ENCODE measurements at places on chromosomes 5 and 9.

DNA sequence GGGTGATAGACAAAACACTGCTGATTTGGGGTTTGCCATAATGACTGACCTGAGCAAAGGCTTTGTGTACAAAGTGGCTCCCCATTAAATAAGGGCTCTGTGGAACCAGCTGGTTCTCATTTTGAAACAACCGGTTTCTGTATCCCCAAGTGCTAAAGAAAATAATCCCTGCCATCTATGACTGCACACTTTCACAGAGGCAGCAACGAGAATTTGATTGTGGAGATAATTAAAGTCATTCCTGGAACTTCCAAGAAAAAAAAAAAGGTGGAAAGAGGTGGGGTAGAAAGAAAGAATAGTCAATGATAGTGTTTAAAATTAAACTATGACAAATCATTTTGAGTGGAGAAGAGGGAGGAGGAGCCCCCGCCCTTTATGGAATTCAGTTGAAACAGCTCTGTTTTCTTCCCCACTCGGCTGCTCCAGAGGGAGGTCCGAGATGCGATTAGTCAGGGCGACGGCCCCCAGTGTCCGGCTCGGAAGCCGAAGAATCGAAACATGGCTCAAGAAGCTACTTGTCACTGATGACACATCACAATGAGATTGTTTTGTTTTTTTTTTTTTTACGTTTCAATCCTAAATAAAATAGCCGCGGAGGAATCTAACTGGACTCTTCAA lies 38.4 kb downstream of the EBF1 start:
- peak; percentile 47 for DNase-seq

- no peak for DNase-seq
These were observed 8.3 kb upstream of the LCN1 start for GRCh38 chr9:135512904-135513303.

DNA sequence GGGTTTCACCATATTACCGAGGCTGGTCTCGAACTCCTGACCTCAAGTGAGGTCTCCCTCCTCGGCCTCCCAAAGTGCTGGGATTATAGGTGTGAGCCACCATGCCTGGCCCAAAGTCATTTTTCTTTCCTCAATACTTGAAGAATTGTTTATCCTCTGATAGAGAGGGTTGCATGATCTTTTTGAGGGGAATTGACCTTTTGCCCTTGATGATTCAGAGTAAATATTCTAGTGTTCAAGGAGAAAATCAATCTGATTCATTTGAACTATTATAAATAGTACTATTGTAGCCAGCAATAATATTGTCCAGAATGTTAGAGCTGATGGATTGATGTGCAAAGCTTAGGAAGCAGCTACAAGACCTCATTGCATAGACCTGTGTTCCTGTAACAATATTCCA lies 47.1 kb downstream of the UGCG start:
- no peak for DNase-seq

GRCh38 chr5:179309751-179310320 lies 35.4 kb downstream of the ADAMTS2 start:
- DNase-seq: no peak

DNA sequence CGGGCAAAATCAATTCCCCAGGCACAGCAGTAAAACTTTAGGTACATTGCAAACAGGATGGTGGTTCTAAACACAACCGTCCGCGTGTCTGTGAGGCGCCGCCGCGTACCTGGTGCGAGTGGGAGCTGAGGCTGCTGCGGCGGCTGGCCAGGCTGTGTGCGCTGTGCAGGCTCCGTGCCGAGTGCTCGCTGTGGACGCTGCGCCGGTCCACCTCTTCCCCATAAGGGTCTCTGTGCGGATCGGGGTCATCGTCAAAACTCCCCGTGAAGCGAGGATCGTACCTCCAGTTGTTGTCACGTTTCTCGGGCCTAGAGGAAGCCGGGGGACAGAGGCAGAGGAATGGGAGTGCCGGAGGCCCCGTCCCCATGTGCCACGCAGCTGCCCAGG lies 16.7 kb downstream of the SEC16A start:
- no peak for DNase-seq

DNA sequence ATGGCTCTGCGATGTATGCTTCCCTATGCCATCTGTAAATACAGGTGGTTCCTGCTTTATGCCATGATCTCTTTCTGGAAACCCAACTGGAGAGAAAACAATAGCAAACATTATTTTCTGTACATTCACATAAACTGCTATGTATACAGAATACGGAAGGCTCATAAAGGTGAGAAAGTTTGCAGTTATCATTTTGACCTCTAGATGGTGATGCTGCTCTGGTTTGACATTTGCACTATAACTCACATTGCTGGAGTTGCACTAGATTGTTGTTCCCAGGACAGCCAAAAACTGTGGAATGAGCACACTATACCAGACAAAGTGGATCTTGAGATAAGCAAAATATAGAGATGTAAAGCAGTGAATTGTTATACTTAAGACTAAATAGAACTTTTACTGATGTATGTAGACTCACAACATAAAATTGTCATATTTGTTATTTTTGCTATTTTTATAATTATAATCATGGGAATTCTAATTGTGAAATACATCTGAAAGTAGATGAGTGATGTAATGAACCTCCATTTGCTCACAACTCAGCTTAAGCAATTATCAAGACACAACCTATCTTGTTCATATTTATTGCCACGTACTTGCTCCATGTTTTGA lies 246.5 kb downstream of the PTPRD start:
- DNase-seq: peak; percentile 6

DNA sequence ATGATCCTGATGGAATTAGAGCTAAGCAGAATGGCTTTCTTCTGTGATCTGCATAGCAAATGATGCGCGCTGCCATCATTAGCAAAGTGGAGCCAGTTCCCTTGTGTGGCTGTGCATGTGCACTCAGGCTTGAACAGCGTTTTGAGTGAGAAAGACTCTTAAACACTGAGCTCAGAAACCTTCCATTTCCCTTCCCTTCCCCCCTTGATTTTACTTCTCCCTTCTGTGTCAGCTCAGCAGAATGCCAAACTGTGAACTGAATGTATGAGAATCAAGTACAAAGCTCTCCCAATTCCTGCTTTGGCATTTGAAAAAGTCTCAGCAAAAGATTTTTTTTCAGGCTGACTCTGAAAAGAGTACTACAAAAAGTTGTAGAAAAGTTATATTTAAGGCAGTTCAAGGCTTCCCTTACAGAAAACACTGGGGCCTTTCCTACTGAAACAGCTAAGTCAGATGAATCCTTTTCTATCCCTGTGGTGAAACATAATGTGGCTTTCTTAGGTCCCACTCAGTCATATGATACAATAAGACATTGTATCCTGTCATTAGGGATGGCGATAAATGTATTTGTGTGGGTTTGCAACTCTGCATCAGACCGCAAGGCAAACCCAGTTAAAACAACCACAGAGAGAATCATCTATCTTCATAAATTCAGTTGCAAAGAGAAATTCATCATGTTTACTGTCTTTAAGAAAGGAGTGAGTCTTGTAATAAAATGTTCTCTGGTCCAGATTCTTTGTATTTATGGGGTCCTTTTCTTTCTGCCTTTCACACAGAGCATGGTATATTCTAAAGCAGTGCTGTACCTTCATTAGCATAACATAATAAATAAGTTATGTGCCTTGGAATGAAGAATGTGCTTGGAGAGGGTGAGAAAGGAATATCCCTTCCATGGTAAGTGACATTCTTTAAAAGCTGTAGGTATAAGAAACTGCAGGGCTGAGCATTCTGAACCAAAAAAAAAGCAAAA lies 222.6 kb downstream of the CAAP1 start:
- DNase-seq: no peak

DNA sequence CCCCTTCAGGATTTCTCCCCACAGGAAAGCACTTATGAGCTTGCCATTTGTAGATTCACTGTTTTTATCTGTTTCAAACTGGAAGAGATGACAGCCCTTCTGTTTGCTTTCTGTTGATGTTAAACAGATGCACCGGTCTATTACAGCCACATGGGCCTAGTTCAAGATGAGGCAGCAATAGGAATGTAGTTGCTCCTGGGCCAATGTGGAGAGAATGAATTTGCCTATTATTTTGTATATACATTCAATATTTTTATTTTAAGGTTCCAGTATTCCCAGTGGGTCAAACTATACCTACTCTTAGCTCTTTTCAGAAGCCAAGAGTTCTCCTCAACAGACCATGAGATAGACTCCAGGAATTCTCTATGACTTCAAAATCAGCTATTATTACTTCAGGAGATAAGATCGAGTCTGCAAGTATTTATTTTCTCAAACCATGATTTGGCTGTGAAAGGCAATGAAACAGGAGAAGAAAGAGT lies 461.6 kb downstream of the RASEF start:
- no peak for DNase-seq

DNA sequence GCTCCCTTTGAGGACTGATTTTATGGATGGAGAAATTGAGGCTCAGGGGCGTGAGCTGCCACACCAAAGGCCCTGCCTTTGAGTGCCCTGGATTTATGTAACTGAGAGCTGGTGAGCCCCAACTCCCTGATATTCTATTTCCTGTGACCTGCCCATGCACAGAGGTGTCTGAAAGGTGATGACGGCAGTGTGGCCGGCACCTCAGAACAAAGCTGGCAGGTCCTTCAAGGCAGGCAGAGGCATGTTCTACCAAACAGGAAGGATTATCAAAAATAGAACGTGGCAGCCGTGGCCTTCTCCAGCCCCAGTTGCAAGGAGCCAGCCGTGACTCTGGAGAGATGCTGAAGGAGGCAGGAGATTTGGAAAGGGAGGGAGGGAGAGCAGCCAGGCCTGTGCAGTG lies 36.2 kb downstream of the INSYN2B start:
- DNase-seq: no peak

DNA sequence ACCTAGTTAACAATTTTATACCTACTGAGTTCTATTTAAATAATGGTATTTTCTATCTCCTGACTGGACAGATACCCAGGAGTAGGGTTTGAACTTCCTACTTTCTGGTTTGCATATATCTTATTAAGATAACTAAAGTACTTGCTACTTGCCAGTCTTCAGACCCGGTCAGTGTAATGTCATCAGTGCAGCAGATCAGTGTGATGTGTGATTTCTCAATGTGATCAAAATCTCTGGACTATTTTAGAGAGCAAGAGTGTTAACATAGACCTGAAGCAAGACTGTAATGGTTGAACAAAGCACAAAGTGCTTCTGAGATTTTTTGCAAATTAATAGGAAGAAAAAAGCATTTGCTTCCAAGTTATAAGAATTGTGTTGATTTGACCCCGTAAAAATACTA lies 6.8 kb downstream of the TMEM38B start:
- DNase-seq: no peak

DNA sequence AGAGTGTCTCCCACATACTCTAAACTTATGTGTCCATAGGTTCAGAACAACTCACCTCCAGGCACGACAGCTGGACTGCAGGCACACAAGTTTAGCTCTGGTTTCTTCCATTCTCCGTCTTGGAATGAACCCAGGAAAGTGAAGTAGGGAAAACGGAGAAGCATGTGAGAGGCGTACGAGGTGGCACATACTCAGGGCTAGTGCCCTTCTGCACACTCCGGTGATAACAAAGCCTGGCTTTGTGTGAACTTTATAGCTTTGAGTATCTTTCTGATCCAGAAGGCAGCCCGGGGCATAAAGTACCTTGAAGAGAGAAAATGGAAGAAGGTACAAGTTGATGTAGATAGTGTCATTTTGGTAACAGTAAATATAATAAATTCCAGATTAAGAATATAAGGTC lies 11.1 kb upstream of the HTR4 start:
- no peak for DNase-seq

GRCh38 chr5:167378894-167379723 lies 912.3 kb upstream of the WWC1 start:
- DNase-seq: no peak

GRCh38 chr9:97954550-97954989 lies 16.6 kb upstream of the HEMGN start:
- DNase-seq: no peak

- DNase-seq: no peak
These were observed 95.8 kb downstream of the DAPK1 start for GRCh38 chr9:87593359-87593980.

- DNase-seq: no peak
These were observed 2.3 kb downstream of the SMIM3 start for GRCh38 chr5:150780816-150781221.

GRCh38 chr5:55231029-55231918 lies 2.1 kb downstream of the CCNO start:
- no peak for DNase-seq

GRCh38 chr5:174645677-174646076 lies 78.7 kb upstream of the MSX2 start:
- DNase-seq: no peak

GRCh38 chr5:60503771-60504170 lies 196.2 kb downstream of the DEPDC1B start:
- no peak for DNase-seq

DNA sequence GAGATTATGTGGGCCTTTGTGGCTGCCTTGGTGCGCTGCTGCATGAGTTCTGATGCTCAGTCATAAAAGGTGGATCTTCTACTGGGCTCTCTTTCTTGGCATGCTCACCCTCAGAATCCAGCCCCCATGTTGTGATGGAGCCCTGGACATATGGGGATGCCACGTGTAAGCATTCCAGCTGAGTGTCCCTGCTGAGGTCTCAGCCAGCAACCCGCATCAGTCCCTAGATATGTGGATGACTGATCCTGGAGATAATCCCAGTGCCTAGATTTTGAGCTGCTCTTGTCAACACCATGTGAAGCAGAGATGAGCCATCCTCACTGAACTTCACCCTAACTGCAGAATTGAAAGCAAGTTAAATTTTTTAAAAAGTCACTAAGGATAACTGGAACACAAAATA lies 390.1 kb downstream of the DMRT2 start:
- no peak for DNase-seq

- no peak for DNase-seq
These were observed 48.7 kb upstream of the CEMIP2 start for GRCh38 chr9:71816916-71817451.

DNA sequence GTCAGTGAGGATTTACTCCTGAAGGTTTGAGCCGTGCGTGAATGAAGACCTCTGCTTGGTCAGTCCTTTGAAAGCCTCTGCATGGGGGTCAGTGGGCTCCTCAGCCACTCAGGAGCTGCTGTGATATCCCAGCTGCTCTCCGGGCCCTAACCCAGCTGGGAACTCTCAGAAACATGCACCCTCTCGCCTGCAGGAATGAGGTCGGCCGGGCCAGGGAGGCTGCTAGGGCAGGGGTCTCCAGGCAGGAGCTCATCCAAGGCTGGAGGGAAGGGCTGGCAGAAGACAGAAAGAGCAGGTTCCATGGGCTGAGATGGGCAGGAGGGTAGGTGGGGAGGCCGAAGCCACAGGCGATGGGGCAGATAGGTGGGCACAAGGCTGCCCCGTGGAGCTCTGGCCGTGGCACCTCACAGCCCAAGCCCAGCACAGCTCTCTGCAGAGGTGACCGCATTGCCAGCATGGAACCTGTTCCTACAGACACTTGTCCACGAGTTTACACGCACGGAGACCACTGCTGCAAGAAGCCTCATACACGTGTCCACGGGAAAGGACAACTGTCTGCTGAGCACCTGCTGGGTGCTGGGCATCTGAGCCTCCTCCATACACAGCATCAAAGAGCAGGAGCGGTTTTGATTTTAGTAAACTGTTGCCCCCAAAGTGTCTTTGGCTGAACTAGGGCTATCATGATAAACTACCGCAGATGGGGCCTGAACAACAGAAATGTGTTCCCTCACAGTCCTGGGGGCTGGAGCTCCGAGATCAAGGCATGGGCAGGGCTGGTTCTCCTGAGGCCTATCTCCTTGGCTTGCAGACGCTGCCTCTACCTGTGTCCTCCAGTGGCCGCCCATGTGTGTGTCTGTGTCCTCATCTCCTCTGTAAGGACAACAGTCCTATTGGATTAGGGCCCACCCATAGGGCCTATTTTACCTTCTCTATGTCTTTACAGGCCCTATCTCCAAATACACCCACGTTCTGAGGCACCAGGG lies 85.2 kb upstream of the ADAMTS2 start:
- DNase-seq: no peak

Data from non-pigmented ciliary epithelial cell (primary cell).